Liver (tissue), 10 donors: ENCODE measurements at places on chromosomes 3 and 15.

- no peak for DNase-seq
These were observed 11.5 kb downstream of the MUC4 start for GRCh38 chr3:195800240-195800639.

- DNase-seq = no peak
These were observed 76.9 kb downstream of the HES1 start for GRCh38 chr3:194212845-194213331.

GRCh38 chr3:140342668-140343067, 335.2 kb upstream of the TRIM42 start:
- no peak for DNase-seq

- DNase-seq = no peak
These were observed 124.2 kb downstream of the EEFSEC start for GRCh38 chr3:128277378-128278069.

- DNase-seq = no peak
These were observed 53.6 kb downstream of the VGLL3 start for GRCh38 chr3:86937306-86937791.

DNA sequence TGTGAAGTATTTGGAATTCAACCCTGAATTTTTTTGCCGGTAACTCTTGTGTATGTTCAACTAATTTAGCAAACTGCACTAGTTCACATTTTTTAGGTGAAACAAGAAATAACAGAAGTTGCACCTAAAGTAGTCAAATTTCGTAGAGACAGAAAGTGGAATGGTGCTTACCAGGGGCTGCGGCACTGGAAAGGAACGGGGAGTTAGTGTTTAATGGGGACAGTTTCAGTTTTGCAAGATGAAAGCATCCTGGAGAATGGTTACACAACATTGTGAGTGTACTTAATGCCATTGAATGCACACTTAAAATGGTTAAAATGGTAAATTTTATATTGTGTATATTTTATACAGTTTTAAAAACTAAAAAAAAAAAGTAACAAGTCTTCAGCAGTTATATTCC, 27.4 kb downstream of the PPARG start:
- DNase-seq = no peak

- no peak for DNase-seq
These were observed 43.9 kb upstream of the ARL8B start for GRCh38 chr3:5078151-5078550.
